ENCODE measurements at places on chromosomes 2 and 18.

DNA sequence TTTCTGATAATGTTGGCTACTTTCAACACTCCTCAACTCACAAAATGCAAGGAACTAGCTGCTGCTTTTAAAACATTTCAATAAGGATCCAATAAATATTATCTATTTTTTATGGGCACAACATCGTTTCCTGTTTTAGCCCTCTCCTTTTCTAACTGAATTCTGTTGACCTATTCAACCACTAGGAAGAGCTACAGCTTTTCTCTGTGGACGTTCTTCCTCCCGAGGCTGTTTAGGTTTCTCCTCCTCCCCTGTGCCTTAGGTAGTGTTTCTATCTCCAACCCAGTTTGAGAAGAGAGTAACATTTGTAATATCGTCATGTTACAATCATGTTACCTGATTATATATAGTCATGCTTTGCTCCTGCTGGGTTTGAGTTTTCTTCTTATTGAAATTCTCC, 91.3 kb upstream of the ITGB6 start:
- no peak for DNase-seq

GRCh38 chr2:30448866-30449265, 1.8 kb downstream of the LCLAT1 start:
- no peak for DNase-seq

- no peak for DNase-seq
Measured at GRCh38 chr2:159573846-159574606, 42.3 kb downstream of the BAZ2B start.

- DNase-seq = no peak
Measured at GRCh38 chr18:47936952-47937351, 6.5 kb upstream of the SMAD2 start.

DNA sequence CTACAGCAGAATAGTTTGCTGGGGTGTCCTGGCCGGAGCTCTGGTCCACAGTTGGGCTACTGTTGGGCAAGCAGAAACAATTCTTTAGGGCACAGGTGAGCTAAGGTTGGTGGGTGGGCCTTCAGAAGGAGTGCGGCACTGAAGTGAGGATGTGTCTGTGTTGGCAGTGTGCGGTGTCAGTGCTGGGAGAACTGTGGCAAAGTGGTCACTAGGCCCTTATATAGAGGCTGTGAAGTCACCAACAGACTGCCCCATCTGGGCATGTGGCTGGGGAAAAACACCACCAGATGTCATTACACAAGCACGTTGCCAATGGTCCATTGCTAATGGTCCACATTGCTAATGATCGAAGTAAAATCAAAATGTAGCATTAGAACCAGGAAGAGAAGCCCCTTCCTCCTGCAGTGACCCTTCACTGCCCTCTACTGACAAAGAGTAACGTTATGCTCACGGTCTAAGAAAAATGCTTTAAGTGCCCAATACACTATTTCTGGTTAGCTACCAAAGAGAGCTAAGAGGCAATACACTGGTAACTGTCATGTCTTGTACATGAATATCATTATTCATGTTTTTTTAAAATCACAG, 21.3 kb downstream of the SCN1A start:
- no peak for DNase-seq

DNA sequence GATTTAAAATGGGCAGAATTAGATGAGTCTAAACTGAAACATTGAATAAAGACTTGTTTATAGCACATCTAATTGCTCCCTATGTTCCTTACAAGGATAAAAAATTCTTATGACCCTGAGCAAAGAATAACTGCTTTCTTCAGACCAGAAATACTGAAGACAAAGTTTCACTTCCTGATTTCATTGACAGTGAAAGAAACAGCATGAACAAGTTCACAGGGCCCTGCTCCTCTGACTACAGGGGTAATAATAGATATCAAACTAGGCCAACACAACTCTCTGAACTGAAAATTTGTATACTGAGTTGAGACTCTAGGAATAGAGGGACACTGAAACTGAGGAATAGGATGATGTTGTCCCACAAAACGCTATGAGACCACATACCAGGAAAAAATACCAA, 1383.3 kb upstream of the CDH2 start:
- no peak for DNase-seq

DNA sequence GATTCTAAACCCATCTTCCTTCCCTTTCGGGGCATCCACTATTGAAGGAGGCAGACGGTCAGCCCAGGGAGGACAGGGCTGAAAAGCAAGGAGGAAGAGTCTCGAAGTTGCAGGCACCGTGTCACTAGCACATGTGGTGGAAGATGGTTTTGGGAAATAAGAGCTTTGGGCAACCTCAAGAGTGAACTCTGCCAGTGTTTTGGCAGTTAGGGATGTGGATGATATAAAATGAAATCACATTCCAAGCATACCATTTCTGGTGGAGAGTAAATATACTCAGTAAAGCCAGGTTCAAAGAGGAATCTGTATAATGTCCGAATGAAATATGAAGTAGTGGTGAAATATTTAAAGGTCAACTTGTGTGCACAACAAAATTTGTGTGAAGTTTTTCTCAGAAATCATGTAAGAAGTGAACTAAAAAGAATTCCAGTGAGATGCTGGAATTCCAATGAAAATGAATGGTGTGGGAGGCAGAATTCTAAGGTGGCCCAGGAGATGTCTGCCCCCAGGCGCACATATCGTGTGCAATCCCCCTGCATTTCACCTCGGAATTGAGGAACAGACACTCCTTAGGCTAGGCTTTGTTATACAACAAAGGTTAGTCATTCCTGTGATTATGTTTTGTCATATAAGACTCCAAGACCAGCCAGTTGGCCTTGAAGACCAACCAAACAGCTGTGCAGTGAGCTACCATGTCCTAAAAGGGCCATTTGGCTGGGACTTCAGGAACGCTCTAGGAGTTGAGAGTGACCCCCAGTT, 147.1 kb downstream of the SH3BP4 start:
- DNase-seq = no peak

GRCh38 chr2:41698678-41699422, 349.0 kb upstream of the PKDCC start:
- DNase-seq = peak; percentile 71

DNA sequence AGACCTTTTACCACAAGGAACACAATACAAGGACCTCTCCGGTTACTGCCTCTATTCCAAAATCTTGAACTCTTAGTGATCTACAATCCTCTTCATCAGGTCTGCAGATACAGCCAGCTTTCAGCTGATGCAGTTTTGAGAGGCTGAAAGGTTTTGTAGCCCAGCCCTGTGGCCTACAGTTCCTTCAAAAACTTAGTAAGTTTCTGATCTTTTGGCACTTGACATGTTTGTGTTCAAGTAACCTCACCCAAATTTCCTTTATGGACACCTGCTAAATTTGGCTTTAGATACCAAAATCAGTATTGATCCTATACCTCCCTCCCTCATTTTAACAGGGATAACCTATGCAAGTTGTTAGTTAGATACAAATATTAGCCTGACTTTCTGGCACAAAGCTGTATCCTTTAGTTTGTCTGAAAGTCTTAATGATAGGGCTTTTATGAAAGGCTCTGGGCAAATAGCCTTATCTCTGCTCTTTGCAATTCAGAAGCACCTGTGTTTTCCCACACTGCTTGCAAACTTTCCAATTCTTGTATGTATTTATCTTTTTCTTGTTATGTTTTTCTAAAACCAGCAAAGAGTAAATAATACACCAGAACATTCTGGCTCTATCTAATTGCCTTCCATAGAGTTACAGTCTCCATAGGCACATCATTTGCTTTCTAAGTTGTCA, 650.5 kb upstream of the KLHL29 start:
- no peak for DNase-seq

- no peak for DNase-seq
Measured at GRCh38 chr2:177363332-177363731, 29.2 kb upstream of the AGPS start.

DNA sequence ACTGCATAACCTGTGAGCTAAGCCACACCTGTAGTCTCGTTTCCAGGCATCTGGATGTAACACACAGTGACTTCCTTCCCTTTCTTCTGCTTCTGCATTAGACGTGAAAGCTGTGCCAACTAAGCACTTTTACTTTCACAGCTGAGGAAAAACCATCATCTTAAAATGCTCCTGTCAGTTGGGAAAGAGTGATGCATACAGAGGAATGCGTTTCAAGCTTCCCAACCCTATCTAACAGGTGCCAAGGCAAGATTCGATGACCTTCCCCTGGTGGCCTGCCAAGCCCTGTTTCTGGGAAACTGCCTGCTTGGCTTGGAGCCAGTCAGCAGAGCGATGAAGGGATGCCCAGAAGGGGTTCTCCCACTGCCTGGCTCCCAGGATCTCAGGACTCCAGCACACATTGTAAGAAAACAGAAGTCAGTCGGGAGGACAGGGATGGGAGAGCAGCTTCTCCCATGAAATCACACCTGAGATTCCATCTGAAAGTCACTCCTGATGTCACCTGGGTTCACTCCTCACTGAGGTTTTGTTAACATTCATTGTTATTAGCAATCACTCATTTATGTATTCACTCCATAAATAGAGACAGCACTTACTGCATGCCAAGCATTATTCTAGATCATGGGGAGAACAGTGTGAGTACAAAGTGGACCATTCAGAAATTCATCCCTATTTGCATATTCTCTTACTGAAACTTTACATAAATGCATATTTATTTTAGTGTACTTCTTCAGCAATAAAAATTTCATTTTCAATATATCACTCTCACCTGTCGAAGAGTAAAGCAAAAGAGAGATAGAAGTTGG, 64.1 kb downstream of the DTNA start:
- DNase-seq = peak; percentile 47

DNA sequence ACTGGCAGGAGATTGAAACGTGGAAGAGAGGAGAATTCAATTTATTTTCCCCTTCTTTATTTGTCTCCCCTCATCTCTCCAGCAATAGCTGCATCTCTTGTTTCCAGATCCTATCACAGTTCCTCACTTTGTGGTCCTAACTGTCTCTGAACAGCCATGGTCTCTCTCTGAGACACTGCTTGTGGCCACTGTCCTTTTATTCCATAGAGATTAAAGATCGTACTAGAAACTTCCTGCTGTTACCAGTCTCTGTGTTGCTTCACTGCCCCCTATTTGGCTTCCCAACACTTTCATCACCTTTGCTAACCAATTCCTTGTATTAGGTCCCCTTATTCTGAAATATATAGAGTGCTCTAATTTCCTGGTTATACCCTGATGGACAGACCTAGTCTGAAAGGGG, 48.9 kb upstream of the CAVIN2 start:
- no peak for DNase-seq

DNA sequence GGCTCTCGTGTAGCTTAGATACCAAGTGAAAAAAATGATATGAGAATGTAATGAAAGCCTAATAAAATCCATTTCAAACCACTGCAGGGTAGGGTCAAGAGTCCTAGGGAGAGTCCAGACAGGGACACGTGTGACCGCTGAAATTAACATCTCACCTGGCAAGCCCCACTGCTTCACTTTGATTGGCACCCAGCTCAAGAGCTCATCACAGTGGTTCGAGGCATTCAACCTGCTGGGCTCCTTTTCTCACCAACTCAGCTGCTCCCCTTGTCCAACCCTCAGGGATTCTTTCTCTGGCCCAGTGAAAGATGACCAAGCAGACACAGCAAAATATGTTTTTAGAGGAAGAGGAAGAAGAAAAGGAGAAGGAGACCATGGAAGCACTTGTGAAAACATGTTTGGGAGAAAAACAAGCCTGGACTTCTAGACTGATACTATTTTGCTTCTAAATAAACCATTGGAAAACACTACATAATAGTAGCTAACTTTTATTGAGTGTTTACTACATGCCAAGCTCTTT, 49.2 kb upstream of the CREB1 start:
- DNase-seq = no peak

DNA sequence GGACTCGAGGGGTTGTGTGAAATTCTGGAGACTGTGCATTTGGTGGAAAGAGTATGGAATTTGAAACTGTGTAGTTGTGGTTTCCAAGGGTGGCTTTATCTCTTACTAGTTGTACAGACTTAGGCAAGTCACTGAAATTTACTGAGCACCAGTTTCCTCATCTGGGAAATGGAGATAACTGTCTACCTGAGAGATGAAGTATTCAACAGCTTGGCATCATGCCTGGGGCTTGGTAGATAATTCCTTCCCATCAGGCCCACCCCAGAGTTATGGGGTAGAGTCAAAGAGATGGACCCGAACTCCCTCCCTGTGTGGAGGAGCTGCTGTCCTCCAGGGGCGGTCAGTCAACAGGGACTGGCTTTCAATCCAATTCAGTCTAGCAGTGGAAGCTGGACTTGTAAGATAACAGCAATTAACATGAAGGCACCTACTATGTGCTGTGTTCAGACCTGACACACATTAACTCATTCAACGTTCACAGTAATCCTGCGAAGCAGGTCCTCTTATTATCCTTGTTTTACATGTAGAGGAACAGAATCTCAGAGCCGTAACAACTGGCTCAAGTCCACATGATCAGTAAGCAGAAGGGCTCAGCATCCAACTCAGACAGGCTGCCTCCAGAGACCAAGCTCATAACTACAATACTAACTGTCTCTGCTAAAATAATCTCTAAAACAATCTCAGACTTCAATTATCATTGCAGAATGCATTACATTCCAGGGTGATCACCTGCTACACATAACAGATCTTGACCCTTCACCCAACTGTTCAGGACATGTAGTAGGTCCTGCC, 432.1 kb downstream of the LPIN1 start:
- no peak for DNase-seq

DNA sequence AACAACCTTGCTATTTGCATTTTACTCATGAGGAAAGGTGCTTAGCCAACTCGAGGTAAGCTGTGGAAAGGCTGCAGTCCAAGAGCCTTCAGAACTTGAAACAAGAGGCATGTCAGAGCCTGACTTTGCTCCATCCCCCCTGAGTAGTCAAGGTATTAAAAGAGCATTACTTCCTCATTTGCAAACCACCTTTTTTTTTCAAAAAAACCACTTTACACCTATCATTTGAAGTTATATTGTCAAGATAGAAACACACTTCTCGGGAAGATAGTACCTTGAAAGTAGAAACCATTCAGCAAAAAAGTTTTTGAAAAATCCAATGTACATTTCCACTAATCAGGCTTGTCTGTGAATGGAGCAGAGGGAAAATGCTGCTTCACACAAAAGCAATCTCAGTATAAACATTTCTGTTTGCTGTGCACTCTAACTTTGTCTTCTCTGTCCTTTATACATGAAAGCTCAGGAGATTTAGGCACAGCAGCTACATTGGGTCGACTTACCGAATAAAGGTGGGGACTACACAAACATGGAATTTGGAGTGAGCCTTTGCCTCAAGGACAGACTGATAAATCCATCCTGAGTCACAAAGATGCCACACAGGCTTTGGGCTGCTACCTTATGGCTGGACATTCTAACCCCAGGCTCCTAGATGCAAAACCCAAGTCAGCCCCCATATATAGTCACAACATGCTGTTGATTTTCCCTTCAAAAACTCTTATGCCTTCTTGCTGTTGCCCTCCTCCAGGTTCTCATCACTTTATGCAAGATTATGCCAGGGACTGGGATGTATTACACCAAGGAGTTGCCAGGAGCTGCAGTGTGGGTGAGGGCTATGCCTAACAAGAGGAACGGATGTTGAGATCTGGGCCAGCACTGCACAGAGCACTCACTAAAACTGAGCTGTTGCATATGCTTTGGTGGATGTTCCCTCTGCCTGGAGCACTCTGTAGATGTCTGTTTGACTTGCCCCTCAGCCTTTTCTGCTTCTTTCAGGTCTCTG, 41.4 kb upstream of the EML4 start:
- DNase-seq = no peak

- DNase-seq = no peak
Measured at GRCh38 chr2:14535156-14535555, 97.4 kb upstream of the LRATD1 start.
